ENCODE measurements at places on chromosomes 1 and 21.

GRCh38 chr1:221573756-221574155 lies 168.1 kb downstream of the DUSP10 start:
- DNase-seq: no peak

GRCh38 chr1:210362526-210362925 lies 33.8 kb downstream of the HHAT start:
- DNase-seq: no peak

- DNase-seq: no peak
These were observed 54.5 kb downstream of the CD34 start for GRCh38 chr1:207856276-207857023.

DNA sequence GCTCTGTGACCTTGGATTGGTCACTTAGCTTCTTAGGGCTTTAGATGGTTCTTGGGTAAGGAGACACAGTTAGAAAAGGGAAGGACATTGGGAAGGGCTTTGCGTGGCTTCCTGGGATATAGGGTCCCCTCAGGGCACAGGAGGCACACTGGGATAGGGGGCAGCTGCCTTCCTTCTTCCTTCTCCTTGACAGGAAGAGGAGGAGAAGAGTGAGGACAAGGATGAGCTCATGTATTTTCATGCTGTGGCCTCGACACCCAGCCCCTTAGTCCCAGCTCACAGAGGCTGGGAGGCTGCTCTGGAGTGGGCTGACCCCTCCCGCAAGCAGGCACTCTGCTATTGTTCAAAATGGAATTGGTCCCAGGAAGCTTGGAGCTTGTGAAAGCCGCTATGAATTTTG lies 45.7 kb upstream of the POU3F1 start:
- no peak for DNase-seq

GRCh38 chr1:21539933-21540332 lies 30.7 kb downstream of the ALPL start:
- peak; percentile 38 for DNase-seq

GRCh38 chr1:3634059-3634800 lies 9.4 kb downstream of the TPRG1L start:
- DNase-seq: no peak
